Activated CD4-positive, alpha-beta T cell treated with anti-CD3 and anti-CD28 coated beads, Interleukin-2, amount 10 ng/mL, durations not matched to agents 24 days and 14 days (primary cell): ENCODE measurements at places on chromosomes 3 and 15. TPM values are rescaled to one million over a fixed set of nuclear protein-coding genes. Genes with fewer than 3 reads are reported as not detected.
A peak's percentile ranks its signal among the peaks of the same experiment; 100 is the strongest.

The PSTPIP1 gene
- 182 and 186 TPM in 2 replicates for total RNA-seq

The ONECUT1 gene
- total RNA-seq = not detected in 2 replicates

DNA sequence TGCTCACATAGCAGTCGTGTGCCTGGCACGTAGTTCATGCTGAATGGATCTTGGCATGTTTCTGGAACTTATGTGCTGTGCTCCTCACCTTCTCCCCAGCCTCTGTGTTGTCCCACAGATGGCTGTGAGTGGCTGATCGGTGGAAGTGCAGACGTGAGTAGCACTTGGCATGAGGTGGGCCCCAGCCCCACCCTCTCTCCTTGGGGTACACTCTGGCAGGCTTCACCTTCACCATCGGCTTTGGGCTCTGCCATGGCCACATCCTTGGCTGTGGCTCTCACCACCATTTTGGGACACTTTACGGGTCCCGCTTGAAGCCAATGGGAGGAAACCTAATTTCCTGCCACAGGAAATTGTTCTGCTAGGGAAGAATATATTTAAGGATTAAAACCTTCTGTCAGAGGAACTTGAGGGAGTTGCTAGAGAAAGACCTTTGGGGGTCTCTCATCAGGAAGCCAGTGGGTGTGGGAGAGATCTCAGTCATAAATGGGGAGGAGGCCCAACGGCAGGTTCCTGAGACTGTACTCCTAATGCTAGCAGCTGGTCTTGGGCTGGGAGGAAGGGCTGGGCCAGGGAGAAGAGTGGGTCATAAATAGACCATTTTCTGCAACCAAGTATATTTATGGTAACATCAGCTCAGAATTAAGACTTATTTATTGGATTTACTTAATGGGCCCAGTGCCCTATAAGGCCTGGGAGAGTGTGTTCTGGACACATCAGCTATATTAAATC lies 92.3 kb downstream of the SMAD3 start:
- peaks cover 49% of the 10 kb centered on the region for H3K4me1 ChIP-seq
- H3K27me3 ChIP-seq = no peaks in the 10 kb centered on the region
- peak overlapping the region; percentile 26 for H3K27ac ChIP-seq
- DNase-seq = peak; percentile 55

- peaks cover 45% of the 10 kb centered on the region for H3K4me1 ChIP-seq
- no peak overlapping the region for H3K4me3 ChIP-seq
- H3K36me3 ChIP-seq = peaks cover 41% of the 10 kb centered on the region
Measured at GRCh38 chr15:90586948-90587347, 57.2 kb downstream of the CRTC3 start.

- peaks cover 26% of the 10 kb centered on the region for H3K36me3 ChIP-seq
- H3K4me1 ChIP-seq = peaks cover 26% of the 10 kb centered on the region
- peak overlapping the region; percentile 94 for H3K27ac ChIP-seq
Measured at GRCh38 chr3:133662278-133662651, 524 bp upstream of the TOPBP1 start.

DNA sequence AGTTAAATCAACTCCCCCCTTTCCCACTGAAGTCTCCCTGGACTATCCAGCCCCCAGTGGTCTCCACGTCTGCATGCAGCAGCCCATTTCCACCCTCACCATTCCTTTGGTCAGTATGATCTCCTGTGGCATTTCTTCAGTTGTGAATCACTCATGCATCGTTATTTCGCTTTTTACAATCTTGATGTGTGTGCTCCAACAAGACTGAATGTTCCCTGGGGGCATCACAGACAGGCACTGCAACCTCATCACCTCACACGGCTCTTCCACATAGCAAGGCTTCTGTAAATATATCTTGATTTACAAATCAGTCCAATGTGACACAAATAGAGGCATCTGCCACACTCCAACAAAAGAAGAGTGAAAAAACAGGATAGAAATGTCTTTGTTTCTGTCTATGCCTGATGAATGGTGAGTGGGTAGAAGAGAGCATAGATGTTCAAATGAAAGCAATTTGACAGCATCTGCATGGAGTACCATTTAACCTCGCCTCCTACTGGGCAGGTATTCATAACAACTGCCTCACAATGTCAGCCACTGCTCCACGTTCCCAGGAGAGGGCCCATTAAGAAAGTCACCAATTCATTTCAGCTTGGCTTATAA lies 5.2 kb downstream of the HEG1 start:
- peak overlapping the region; percentile 46 for H3K27ac ChIP-seq
- H3K27me3 ChIP-seq = no peaks in the 10 kb centered on the region
- H3K4me1 ChIP-seq = peaks cover 62% of the 10 kb centered on the region
- H3K36me3 ChIP-seq = peaks cover 33% of the 10 kb centered on the region
- DNase-seq = no peak

- no peaks in the 10 kb centered on the region for H3K36me3 ChIP-seq
- no peak overlapping the region for H3K4me3 ChIP-seq
- no peaks in the 10 kb centered on the region for H3K4me1 ChIP-seq
- H3K27ac ChIP-seq = no peak overlapping the region
- DNase-seq = peak; percentile 40
Measured at GRCh38 chr15:93974804-93975481, 256.4 kb upstream of the MCTP2 start.

DNA sequence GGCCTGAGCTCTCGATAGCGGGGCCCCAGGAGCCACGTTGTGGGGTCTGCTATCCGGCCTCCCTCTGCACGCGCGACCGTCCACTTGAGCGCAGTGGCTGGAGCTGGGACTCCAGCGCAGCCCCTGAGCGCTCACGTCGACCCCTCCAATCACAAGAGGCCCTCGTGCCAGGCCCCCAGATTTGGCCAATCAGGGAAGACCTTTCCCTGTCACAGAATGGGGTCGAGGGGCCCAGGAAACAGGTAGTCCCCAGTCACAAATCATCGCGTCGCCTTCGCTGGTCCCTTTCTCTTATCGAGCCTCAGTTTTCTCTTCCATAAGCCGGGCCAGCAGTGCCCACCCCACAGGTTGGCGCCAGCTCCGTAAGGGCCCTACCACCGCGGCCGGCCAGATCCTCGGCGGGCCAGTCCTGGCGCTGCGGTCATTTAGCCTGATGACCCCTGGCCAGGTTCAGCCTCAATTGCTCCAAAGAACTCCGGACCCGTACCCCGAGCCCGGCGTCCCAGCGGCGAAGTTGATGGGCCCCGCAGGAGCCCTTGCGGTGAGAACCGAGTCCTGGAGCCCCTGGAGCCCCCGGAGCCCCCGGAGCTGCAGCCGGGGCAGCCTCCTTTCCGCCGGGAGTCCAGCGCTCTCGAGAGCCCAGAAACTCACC lies 435 bp downstream of the ALDH1L1 start:
- no peak overlapping the region for H3K27ac ChIP-seq
- DNase-seq = no peak
- no peaks in the 10 kb centered on the region for H3K4me1 ChIP-seq
- no peak overlapping the region for H3K4me3 ChIP-seq
